ENCODE measurements at places on chromosomes 4 and X.

- no peak for DNase-seq
Measured at GRCh38 chr4:56804551-56804950, 16.9 kb downstream of the SPINK2 start.

GRCh38 chr4:47386561-47387235 lies 76.8 kb downstream of the COMMD8 start:
- DNase-seq: no peak

- no peak for DNase-seq
Measured at GRCh38 chr4:85681221-85681657, 206.3 kb downstream of the ARHGAP24 start.

DNA sequence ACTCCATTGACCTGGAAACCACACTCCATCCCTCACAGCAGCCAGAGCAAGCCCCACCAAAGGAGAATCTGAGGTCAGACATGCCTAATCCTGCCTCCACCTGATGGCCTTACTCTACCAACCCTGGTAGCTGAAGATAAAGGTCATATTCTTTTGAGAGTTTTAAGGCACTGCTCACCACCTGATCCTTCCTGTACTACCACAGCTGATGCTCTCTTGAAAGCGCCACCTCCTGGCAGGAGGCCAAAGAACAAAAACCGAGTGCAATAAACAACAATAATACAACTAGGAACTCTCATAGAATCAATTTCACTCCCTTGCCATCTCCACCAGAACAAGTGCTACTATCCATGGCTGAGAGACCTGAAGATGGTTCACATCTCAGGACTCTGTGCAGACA lies 301.6 kb downstream of the NAF1 start:
- DNase-seq: no peak

- no peak for DNase-seq
Measured at GRCh38 chr4:94970650-94971049, 212.9 kb downstream of the BMPR1B start.

DNA sequence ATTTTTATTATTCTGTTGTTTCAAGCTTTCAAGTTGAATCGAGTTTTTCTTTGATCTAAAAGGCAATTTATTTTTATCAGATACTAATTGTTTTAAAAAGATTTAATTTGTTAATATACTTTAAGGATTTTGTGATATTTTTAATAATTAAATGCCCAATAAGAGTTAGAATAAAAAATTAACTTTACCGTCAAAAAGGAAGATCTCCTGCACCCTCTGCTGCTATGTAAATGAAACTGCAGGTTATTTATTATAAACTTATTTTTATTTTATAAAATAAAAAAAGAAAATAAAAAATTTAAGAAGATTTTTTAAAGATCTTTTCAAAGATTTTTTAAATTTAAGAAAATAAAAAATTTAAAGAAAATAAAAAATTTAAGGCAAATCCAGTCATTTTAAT lies 166.1 kb downstream of the CCSER1 start:
- no peak for DNase-seq

DNA sequence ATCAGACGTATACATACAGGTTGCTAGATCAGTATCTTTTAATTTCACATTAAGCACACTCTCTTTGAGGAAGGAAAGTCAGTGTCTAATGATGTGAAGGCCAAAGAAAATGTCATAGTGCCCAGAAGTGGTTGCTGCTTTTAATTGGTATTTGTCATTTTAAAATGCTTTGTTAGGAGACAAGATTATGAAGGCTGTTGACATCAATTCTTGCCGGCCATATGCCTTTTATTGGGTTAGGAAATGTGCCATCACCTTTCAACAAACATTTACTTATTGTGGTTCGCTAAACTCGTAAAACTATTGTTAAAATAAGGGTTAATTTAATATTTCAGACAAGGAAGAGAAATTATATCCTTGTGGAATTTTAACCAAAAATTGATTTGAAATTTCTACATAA lies 32.2 kb downstream of the NFKB1 start:
- DNase-seq: no peak

GRCh38 chr4:6753891-6754290 lies 28.6 kb upstream of the KIAA0232 start:
- no peak for DNase-seq

DNA sequence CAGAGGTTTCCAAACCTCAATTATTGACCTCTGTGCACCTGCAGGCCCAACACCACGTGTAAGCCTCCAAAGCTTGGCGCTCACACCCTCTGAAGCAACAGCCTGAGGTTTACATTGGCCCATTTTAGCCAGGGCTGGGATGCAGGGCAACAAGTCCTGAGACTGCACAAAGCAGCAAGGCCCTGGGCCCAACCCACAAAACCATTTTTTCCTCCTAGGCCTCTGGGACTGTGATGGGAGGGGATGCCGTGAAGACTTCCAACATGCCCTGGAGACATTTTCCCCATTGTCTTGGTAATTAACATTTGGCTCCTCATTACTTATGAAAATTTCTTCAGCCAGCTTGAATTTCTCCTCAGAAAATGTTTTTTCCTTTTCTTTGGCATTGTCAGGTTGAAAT lies 54.9 kb upstream of the CNKSR2 start:
- DNase-seq: no peak

GRCh38 chrX:63354484-63354883 lies 3.4 kb upstream of the SPIN4 start:
- DNase-seq: no peak

- DNase-seq: no peak
Measured at GRCh38 chrX:48626401-48627298, 29.4 kb downstream of the WDR13 start.

Data from cortex of kidney (tissue), 1 donor.